ENCODE measurements at places on chromosomes 1 and 21. TPM values are rescaled to one million over a fixed set of nuclear protein-coding genes. Genes with fewer than 3 reads are reported as not detected.

Gene OR10J1
- total RNA-seq, result 0.05 TPM

DNA sequence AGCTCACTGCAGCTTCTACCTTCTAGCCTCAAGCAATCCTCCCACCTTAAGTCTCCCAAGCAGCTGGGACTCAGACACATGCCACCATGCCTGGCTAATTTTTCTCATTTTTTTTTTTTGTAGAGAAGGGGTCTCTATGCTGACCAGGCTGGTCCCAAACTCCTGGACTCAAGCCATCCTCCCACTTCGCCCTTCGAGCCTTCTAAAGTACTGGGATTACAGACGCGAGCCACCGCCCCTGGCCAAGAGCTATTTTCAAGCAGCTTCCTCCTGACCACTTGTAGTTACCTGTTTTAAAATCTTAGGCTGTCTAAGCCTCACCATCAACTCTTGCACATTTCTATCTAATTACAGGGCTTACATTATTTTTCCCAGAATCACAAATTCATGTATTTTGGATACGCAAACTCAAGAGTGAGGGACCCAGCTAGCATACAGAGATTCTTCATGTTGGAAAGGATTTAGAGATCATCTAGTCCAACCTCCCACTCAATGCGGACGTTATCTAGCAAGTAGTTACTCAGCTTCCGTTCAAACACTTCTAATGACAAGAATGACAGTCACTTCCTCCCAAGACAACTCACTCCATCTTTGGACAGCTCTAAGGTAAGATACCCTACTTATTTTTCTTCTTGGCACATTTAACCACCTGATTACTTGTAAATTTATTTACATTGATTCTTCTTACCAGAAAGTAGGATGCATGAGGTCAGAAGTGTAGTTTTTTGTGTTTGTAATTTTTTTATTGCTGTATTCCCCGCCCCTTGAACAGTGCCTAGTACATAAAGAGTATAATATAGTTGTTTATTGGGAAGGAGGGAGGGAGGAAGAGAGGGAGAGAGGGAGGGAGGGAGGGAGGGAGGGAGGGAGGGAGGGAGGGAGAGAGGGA lies 65.4 kb downstream of the LUZP1 start:
- no peak for DNase-seq

GRCh38 chr1:91655912-91656449 lies 155.3 kb downstream of the CDC7 start:
- no peak for DNase-seq

GRCh38 chr1:216822480-216822879 lies 99.3 kb upstream of the ESRRG start:
- no peak for DNase-seq

DNA sequence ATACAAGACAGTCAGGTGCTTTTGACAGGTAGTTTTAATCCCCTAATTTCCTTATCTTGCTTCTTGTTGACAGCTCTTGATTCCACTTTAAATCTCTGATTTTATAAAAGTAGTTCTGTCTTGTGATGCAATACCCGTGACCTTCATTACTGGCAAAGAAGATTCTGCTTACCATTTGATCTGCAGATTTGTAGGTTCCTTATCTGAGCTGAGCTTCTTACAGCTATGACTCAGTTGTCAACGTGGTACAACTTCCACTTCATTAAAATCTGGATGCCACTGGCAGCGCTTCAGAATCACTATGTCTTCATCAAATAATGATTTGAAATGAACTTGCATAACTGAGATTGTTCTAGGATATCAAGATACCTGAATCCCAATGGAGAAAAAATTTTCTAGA lies 543.6 kb upstream of the B3GALT2 start:
- peak; percentile 31 for DNase-seq

DNA sequence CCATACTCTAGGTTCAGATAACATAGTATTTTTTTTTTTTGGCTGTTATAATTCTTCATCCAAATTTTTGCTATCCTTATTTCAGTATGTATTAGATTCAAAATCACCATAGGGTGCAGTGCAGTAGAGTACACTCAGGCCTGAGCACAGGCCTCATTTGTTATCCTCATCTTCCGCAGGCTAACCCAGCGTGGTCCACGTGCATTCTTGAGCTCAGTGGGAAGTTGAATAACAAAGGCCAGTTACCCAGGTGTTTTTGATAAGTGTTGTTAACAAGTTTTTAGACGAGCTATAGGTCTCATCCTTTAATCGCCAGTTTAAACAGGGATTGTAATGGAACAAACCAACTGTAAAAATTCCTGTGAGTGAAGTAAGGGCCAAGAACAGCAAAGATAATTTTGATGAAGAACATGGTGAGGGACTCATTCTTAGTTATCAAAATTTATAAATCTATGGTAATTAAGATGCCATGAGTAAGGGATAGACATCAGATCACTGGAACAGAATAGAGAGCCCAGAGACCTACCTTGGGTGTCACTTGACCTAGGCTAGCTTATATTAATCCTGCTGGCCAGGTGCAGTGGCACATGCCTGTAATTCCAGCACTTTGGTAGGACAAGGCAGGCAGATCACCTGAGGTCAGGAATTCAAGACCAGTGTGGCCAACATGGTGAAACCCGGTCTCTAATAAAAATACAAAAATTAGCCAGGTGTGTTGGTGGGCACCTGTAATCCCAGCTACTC lies 22.0 kb downstream of the FLVCR1 start:
- DNase-seq, result no peak

- no peak for DNase-seq
Measured at GRCh38 chr1:155019377-155020245, 14.0 kb downstream of the DCST2 start.
